ENCODE measurements at places on chromosomes 13 and 19.

DNA sequence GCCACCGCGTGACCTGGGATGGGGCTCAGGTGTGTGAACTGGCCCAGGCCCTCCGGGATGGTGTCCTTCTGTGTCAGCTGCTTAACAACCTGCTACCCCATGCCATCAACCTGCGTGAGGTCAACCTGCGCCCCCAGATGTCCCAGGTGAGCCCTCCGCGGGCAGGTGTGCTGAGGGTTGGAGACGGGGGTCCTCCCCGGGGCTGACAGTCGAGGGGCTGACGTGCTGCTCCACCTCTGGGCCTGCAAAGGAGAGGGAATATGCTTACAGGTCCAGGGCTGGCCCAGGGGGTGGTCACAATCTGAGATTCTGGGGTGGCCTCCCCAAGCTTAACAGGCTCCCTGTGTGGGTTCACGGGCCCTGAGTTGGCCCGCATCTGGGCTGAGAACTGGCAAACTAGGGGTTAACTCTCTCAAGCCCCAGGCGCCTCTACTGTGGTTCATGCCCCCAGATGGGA lies 386 bp downstream of the VAV1 start:
- no peak for DNase-seq

DNA sequence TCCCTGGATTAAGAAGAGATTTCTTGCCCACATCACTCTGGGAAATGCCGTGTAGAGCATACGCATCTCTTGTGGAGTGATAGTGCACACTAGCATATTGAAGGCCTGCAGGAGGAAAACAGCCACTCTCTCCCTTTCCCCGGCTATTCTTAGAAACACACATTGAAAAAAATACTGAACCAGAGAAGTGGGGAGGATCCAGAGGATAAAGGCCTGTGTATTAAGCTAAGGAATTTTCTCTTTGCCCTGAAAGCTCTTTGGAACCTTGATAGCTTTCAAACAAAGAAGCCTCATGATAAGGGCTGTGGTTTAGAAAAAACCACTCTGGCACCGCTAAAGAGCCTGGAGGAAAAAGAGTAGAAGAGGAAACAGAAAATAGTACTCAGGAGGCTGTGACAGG lies 386.1 kb upstream of the NBEA start:
- peak; percentile 18 for DNase-seq

DNA sequence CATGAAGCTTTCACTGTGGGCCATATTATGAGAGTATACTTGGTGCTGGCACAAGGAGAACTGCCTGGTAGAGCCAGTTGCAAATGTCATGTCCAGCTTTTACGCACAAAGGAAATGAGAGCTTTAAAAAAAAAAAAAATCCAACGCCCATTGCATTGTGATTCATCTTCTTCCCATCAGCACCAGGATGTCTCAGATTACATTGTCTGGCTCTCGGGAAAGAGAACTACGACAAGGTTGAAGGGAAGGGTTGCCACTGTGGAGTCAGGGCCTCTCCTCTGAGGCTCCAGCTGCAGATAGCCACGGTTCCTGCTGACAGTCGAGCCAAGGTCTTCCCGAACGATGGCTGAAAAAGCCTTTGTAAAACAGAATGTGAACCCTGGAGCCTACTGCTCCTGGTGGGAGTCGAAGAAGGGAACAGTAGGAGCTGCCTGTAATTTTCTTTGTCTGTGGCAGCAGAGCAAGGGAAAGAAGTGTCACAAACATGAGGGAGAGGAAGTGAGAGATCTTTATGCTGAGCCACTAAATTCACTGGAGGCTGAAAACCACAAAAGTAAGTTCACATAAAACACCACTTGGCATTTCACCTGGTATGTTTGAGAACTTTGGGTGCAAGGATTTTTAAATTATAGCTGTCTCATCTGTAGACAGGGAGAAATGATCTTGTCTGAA lies 704.7 kb downstream of the DIAPH3 start:
- DNase-seq, result peak; percentile 40

GRCh38 chr19:2021453-2022140 lies 6.1 kb upstream of the BTBD2 start:
- DNase-seq, result no peak

GRCh38 chr19:1259206-1259875 lies 9.8 kb upstream of the CIRBP start:
- peak; percentile 66 for DNase-seq

- no peak for DNase-seq
These were observed 211.0 kb downstream of the EFNB2 start for GRCh38 chr13:106324444-106324843.

GRCh38 chr19:38592940-38593339 lies 24.8 kb downstream of the MAP4K1 start:
- DNase-seq, result no peak

DNA sequence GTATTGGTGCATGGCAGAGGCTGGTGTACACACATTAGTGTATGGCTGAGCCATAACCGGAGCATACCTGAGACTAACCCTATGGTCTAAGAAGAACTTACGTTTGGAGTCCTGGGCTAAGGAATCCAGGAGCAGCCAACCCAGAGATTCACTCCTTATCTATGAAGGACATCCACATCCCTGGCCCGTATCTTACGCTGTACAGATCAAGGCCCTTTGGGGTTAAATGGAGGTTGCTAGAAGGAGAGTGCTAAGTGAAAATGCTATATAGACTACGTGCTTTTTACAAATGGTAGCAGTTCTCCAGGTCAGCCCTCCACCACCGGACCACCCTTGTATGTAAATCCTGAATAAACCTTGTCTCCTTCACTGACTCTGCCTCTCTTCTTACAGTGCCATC lies 1.9 kb upstream of the SUGT1 start:
- DNase-seq, result peak; percentile 4

- DNase-seq, result no peak
These were observed 142.5 kb downstream of the SLC7A1 start for GRCh38 chr13:29452773-29453616.

- no peak for DNase-seq
These were observed 394.0 kb downstream of the DLEU7 start for GRCh38 chr13:50449465-50449864.

- peak; percentile 28 for DNase-seq
These were observed 66.0 kb upstream of the TNFRSF19 start for GRCh38 chr13:23504180-23504579.

GRCh38 chr19:41456342-41456918 lies 13.5 kb downstream of the ERICH4 start:
- no peak for DNase-seq

DNA sequence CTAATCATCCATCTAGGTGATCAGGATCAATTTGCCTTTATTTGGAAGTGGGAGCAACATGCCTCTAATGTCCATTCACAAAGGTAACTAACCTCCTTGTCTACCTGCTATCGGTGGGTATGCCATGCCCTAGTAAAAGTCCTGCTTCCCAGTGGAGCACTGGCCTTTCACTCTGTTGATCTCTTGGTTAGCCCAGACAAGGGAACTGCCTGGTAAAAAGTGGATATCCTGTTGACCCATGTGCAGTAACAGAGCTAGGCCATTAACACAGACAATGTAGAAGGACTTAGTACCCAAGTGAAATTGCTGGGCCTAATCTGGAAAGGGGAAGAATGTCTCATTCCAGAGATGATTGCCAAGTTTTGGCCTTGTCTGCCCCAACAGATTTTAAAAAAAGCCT lies 171.5 kb upstream of the CSNK1A1L start:
- no peak for DNase-seq

DNA sequence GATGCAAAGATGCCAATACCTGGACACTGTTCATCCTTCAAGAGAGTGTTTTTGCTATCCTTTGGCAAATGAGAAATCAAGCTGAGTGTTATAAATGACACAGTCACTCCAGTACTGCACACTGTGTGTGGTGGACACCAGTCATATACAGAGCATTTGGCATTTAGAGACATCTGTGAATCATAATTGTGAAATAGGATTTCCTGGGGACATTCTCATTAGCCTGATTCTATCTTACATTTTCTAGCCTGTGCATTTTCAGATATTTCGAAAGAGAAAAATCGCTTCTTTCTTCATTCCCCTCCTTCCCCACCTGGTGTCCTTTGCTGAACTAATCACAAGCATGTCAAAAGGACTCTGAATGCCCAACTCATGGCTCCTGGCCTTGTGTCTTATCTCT lies 781.0 kb upstream of the ARGLU1 start:
- no peak for DNase-seq

GRCh38 chr19:2887391-2887914 lies 13.3 kb upstream of the ZNF57 start:
- DNase-seq, result peak; percentile 71

DNA sequence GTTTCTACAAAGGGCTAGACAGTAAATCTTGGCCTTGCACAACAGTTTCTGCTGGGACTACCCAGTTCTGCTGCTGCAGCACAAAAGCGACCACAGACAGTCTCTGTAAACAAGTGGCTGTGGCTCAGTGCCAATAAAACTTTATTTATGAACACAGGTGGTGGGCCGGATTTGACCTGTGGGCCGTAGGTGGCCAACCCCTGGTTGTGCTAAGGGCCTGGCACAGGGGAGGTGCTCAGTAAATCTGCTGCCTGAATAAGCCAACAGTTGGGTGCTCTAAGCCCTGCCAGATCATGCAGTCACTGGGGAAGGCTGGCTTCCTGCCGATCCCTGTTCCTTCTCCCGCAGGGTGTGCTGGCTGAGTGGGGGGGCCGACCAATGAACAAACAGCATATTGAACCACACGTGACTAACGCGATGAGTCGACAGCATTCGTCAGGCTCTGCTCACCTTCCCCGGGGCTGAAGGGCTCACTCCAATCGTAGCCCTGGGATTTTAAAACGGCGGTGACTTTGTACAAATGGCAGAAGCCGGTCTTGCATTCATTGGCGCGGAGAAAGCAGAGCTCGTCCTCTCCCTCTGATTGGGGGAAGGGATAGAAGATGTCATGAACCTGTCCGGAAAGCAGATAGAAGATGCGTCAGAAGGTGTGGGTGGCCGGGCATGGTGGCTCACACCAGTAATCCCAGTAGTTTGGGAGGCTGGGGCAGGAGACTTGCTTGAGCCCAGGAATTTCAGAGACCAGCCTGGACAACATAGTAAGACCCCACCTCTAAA lies 24.3 kb upstream of the MYDGF start:
- peak; percentile 98 for DNase-seq

- no peak for DNase-seq
These were observed 479 bp downstream of the TMEM150B start for GRCh38 chr19:55324662-55325061.

DNA sequence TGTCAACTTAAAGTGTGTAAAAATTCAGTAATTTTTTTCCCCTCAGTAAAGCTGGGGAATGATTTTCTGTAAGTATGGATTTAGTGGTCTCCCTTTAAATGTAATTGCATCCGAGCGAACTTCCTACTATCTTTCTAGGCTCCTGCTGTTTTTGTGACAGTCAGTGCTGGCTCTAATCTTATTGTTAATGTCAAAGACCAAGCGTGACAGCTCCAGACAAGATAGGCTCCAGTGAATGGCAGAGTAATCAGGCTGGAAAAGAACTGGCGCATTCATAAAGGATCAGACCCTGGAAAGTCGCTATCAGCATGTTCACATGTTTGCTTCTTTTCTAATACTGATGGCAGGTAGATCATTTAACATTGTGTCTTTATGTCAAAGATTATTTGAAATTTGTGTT lies 908.0 kb upstream of the ATXN8OS start:
- no peak for DNase-seq

- DNase-seq, result no peak
These were observed 31.7 kb downstream of the GAS6 start for GRCh38 chr13:113832205-113832604.

DNA sequence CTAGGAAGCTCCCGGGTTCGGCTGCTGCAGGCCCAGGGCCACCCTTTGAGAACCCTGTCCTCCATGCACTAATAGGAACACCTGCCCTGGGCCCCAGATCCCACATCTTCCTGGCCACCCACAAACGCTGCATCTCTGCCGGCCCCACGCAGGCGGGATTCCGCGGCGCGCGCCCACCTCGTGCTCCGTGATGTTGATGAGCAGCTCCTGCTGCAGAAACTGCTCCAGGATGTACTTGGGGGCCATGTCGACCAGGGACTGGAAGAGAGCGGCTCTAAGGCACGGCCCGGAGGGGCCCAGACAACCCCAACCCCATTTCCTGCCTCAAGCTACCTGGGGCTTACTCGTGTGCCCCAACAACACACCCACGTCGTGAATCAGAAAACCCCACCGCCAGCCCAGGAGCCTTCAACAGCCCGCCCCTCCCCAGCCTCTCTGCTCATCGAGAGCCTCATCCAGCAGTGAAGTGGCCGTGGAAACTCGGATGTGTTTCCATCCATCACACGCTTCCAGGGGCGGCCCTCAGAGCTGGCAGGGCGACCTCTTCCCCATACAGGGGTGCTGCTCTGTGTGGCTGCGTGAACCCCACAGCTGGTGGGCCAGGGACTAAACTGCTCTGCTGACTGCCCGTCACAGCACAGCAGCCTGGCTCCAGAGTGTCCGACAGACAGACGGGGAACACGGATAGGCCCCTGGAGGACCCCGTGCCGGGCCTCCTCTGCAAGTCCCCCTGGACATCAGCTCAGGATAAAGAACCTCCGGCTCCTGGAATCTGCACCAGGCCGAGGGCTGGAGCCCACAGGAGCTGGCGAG lies 4.2 kb downstream of the POLR2E start:
- no peak for DNase-seq

Measured in astrocyte of the hippocampus (primary cell).